ENCODE measurements at places on chromosomes 16 and 17. TPM values are rescaled to one million over a fixed set of nuclear protein-coding genes. Genes with fewer than 3 reads are reported as not detected.

KRTAP9-4 gene
- not detected for total RNA-seq

SMPD3 gene
- 0.10 TPM for total RNA-seq

NKIRAS2 gene
- total RNA-seq = 75.2 TPM

RNF112 gene
- not detected for total RNA-seq

TK2 gene
- total RNA-seq = 39.5 TPM

KRTAP4-3 gene
- total RNA-seq = not detected

RASL10B gene
- total RNA-seq = 0.33 TPM

KRTAP4-5 gene
- not detected for total RNA-seq

P3H4 gene
- 42.4 TPM for total RNA-seq

HBA2 gene
- not detected for total RNA-seq

CCL3 gene
- total RNA-seq = not detected

NCOR1 gene
- total RNA-seq = 166 TPM

MYH13 gene
- total RNA-seq = not detected

RBFOX1 gene
- total RNA-seq = not detected

GPR142 gene
- total RNA-seq = not detected

PIMREG gene
- total RNA-seq = 16.2 TPM

NUBP1 gene
- 20.8 TPM for total RNA-seq

MYH8 gene
- not detected for total RNA-seq

TNP2 gene
- total RNA-seq = not detected

GPR179 gene
- not detected for total RNA-seq

SLC35B1 gene
- 84.1 TPM for total RNA-seq

RHBDF1 gene
- total RNA-seq = 29.2 TPM

KCNJ18 gene
- total RNA-seq = not detected

PRSS21 gene
- total RNA-seq = 1.2 TPM

PRAC2 gene
- total RNA-seq = not detected

PDILT gene
- total RNA-seq = not detected

HSD11B2 gene
- total RNA-seq = 0.10 TPM

CBX1 gene
- 45.4 TPM for total RNA-seq

ABCC12 gene
- total RNA-seq = not detected

TLCD3A gene
- 23.3 TPM for total RNA-seq

ENPP7 gene
- not detected for total RNA-seq

TSPOAP1 gene
- not detected for total RNA-seq

DPEP3 gene
- not detected for total RNA-seq

GCGR gene
- total RNA-seq = not detected

SEZ6L2 gene
- total RNA-seq = 0.67 TPM

SLC47A2 gene
- total RNA-seq = not detected

ASPHD1 gene
- 0.33 TPM for total RNA-seq

All from vein endothelial cell (primary cell).